Stimulated activated CD4-positive, alpha-beta T cell treated with anti-CD3 and anti-CD28 coated beads, Interleukin-12 subunit alpha, Interleukin-12 subunit beta, amount 100 ng/mL, for 24 hours (primary cell): ENCODE measurements at places on chromosomes 4 and X.

DNA sequence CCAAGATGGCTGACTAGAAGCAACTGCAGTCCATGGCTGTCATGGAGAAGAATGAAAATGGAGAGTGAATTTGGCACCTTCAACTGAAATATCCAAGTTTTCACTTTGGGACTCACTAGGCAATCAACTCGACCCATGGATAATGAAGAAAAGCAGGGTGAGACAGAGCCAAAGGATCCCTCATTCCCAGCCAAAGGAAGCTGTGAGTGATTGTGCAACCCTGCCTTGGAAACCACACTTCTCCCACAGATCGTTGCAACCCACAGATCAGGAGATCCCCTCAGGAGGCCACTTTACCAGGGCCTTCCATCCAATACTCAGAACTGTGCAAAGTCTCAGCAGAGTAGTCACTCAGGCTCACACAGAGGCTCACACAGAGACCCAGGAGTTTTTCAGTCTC is 4.5 kb downstream of the CFAP299 start:
- no peak for DNase-seq

GRCh38 chr4:53620956-53621355 is 29.7 kb upstream of the LNX1 start:
- DNase-seq: no peak

GRCh38 chrX:94123062-94123461 is 449.1 kb downstream of the FAM133A start:
- no peak for DNase-seq

DNA sequence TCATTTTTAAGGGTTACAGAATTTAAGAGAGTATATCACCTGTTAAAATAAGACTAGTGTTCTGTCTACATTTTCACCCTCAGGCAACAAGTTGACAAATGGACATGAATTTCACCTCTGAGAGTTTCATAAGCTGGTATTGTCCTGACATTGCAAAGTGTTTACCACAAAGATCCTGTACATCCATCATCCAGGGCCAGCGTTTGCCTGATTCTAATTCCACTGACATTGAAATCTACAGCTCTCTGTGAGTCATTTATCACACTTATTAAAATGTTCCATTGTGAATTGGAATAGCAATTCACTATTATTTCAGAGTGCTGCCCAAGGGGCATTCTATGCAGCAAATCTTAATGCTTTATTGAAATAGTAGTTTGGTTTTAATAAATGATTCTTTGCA is 1499.4 kb upstream of the PCDH7 start:
- DNase-seq: no peak

- no peak for DNase-seq
Observed at GRCh38 chrX:130467936-130468335, 66.1 kb downstream of the RBMX2 start.

- DNase-seq: no peak
Observed at GRCh38 chrX:44996277-44996676, 123.3 kb downstream of the KDM6A start.

GRCh38 chr4:151983854-151984253 is 223.0 kb upstream of the GATB start:
- DNase-seq: no peak
